Lower lobe of right lung (tissue), 2 donors: ENCODE measurements at places on chromosomes 2 and 18. TPM values are rescaled to one million over a fixed set of nuclear protein-coding genes. Genes with fewer than 3 reads are reported as not detected.
A peak's percentile ranks its signal among the peaks of the same experiment; 100 is the strongest.

DNA sequence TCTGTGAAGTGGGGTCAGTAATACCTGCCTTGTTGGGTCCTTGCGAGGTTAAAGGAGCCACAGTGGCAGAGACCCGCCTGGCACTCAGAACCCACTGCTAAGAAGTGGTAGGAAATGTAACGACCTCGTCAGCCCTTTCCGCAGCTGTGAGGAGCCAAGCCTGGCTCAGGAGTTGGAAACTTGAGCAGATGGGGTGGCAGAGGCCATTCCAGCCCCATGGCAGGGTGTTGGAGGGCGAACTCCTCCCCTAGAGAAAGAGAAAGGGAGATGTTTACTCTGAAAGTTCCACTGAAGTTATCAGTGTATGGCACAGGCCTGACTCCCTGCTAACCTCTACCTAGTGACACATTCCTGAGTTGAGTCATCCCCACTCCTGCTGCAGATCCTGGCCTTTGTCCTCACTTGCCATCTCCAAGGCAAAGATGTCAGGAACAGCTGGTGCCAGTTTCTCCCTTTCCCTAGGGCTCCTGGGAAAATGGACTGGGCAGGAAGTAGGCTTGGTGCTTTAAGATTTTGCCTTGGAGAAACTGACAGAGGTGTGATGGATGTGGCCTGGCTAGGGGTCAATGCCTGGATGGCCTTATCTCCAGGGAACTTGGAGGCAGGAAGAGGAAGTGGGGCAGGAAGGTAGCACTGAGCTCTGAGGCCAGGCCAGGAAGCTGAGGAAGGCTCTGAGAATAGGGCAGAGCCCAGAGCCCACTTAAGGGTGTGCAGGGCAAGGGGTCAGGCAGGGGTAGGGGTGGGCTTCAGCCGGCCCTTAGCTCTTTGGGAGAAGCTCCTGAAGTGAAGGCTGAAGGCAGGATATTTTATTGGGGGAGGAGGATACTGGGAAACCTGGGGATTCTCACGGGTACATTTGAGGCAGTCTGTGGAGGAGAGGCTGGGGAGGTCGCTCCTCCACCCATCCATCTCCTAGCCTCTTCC lies 888 bp downstream of the VAMP5 start:
- DNase-seq: peak; percentile 62

The DTYMK gene
- total RNA-seq: 17.3 TPM

DNA sequence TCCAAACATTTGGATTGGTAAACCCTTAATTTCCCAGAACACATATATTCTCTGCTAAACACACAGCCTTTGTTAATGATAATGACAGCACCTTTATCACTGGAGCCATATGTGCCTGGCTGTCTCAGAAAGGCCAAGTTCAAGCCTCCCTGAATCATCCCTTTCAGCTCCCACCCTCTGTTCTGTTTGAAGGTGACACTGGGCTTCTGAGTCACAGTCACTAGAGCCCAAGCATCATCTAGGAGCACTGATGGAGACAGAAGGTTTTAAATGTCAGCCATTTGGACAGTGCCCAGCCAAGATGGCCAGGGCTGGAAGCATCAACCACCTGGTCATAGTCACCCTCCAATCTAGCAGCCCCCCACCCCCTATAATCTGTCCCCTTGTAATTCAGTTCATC lies 80.6 kb downstream of the NRP2 start:
- DNase-seq: no peak

The PARD3B gene
- total RNA-seq: 23.8 TPM

- DNase-seq: no peak
Observed at GRCh38 chr2:47083886-47084687, 71.0 kb downstream of the STPG4 start.

The CHRNA1 gene
- total RNA-seq: not detected

- no peak for DNase-seq
Observed at GRCh38 chr2:179234658-179235240, 29.9 kb downstream of the SESTD1 start.

DNA sequence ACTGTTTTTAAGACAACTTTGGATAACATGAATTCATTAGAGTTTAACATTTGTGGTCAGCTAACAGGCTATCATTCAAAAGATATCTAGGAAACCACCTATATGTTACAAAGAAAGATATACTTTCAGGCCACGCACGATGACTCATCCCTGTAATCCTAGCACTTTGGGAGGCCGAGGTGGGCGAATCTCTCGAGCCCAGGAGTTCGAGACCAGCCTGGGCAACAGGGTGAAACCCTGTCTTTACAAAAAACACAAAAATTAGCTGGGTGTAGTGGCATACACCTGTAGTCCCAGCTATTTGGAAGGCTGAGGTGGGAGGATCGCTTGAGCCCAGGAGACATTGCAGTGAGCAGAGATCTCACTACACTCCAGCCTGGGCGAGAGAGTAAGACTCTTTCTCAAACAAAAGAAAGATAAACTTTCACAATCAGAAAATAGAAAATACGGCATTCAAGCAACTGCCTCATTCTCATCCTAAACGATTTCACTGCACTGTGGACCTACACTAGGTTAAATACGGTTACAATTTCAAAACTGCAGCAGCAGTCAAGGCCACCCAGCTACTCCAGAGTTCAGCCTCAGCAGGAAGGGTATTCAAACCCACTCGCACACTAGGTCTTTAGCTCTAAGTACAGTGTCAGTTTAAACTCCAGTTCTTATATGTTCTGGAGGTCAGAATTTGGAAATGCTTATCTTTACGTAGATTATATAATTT lies 250.0 kb upstream of the SLC39A10 start:
- DNase-seq: no peak

DNA sequence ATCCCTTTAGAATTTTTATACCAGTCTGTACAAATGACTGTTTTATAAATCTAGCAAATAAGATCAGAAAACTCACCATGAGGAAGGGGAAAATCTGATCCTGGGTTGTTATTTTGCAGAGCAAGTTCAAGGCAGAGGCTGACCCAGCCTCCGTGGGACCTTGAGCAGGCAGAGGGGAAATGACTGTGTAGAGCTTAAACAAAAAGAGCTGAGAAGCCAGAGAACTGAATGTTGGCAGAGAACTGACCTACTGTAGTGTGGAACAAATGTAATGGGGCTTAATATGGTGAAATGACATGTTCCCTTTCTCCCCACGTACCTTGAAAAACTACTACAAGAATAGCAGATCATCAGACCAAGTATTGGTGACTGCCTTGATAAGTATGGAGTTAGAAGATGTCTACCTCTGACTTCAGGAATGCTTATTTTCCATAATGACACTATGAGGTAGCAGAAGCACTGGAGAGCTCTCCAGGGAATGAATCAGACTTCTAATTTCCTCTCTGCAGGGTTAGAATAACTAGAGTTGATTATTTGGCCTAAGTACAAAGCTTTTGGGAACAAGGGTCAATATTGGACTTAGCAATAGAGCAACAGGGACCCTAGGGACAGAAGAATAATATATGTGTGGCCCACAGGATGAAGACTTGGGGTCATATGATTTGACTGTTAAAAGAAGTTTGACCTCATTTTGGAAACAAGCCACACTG lies 304.4 kb downstream of the CCDC178 start:
- no peak for DNase-seq

DNA sequence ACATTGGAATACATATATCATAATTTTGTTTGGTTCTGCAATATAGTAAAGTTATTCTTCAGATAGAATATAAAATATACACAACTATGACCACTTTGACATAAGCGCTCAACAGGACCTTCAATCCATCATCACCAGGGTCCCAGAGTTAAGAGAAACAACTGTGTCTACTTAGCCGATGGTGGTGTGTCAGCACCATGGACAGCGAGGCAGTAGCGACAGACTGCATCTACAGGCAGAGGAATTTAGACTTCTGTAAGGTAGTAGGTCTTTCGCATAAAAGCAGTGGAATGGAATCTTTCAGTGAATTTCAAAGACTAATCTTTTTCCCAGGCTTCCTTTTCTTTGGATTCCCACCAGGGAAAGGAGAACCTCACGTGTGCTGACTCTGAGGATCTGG lies 20.5 kb upstream of the LRPPRC start:
- no peak for DNase-seq

- DNase-seq: no peak
Observed at GRCh38 chr2:197181491-197181890, 129.1 kb downstream of the ANKRD44 start.

- DNase-seq: no peak
Observed at GRCh38 chr2:42853549-42854206, 61.3 kb upstream of the HAAO start.

GRCh38 chr2:122856696-122857095 lies 1101.2 kb downstream of the TSN start:
- DNase-seq: no peak

The STAT4 gene
- 5.8 TPM for total RNA-seq

The ARHGAP28 gene
- total RNA-seq: 13.1 TPM

DNA sequence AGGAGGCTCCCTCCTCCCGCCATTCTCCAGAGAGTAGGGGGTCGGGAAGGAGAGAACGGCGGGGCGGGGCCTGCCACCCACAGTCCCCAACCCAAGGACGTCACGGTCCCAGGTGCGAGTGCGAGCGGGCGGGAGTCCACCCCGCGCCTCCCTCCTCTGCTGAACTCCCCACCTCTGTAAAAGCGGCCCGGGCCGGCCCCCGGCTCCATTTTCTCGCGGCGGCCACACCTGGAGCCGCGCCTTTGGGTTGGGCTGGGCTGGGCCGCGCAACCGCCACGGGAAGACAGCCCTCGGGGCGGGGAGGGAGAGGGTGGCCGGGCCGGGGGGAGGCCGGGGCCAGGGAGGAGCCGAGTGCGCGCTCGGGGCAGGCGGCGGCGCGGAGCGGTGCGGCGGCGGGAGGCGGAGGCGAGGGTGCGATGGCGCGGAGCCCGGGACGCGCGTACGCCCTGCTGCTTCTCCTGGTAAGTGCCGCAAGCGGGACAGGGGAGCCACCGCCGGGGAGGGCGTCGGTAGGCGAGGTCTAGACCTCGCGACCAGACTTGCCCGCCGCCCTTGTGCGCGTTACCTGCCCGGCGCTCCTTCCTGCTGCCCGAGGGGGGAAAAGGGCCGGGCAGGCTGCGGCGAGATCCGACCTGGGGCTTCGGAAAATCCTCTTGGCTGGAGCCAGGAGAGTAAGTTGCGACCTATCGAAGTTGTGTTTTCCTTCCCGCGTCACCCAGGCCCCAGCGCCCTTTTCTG lies at the start of gene DSG2:
Gene DSG2 (plus strand): TSS at position 342 of the 738 bp plus-strand sequence. CDS start 75 bp downstream, at position 417.
- DNase-seq: peak; percentile 84

GRCh38 chr2:18378020-18378653 lies 182.3 kb downstream of the RDH14 start:
- no peak for DNase-seq

The CLEC4F gene
- 0.71 TPM for total RNA-seq

The RESP18 gene
- not detected for total RNA-seq

- DNase-seq: no peak
Observed at GRCh38 chr2:75406131-75406581, 154.6 kb downstream of the EVA1A start.

DNA sequence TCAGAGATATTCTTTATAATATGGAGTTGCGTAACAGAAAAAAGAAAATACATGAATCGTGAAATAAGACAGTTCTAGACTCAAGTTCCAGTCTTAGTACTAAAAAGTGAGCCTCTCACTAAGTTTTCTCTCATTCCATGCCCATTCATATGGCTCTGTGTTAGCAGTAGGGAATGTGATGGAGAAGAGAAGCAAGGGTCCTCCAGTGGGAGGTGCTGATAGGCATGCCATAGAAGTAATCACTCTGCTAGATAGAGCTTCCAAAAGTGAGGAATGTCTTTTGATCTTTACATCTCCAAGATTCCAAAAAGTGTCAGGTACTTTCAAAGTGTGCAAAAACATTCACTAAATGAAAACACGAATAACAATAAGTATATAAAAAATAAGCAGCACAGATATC lies 678.4 kb downstream of the DCDC2C start:
- no peak for DNase-seq

DNA sequence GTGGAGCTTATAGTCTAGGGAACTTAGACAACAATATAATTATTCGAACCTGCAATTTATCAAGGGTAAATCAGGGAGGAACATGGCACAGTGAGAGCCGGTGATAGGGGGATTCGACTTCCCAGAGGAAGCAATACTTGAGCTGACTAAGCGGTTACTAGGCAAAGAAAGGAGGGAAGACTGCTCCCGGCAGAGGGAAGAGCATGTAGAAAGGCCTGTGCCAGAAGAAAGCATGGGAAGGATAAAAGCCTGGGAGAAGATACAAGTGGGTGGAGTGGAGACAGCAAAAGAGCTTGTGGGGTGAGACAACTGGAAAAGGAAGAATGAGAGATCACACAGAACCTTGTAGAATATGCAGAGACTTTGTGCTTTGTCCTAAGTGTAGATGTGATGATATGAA lies 93.3 kb downstream of the MARCHF4 start:
- DNase-seq: no peak

- DNase-seq: no peak
Observed at GRCh38 chr2:152083202-152083875, 15.5 kb downstream of the CACNB4 start.

DNA sequence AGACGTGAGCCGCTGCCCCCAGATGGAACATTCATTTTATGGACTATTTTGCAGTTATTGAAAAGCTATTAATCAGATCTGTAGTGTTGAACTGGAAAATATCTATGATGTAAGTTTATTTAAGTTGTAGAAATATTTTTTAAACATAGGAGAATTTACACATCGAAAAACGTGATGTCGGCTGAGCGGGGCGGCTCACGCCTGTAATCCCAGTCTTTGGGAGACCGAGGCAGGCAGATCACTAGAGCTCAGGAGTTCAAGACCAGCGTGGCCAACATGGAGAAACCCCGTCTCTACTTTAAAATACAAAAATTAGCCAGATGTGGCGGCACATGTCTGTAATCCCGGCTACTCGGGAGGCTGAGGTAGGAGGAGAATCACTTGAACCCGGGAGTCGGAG lies 2.0 kb upstream of the TIA1 start:
- DNase-seq: no peak

The ANKAR gene
- 10.3 TPM for total RNA-seq
